ENCODE measurements at places on chromosomes 12 and 14.

- no peak for DNase-seq
These were observed 208.2 kb upstream of the TMTC1 start for GRCh38 chr12:29991924-29992323.

GRCh38 chr12:116692605-116693004 is 45.3 kb downstream of the SPRING1 start:
- DNase-seq, result no peak

- DNase-seq, result no peak
These were observed 34.9 kb upstream of the HNF1A start for GRCh38 chr12:120943482-120943881.

DNA sequence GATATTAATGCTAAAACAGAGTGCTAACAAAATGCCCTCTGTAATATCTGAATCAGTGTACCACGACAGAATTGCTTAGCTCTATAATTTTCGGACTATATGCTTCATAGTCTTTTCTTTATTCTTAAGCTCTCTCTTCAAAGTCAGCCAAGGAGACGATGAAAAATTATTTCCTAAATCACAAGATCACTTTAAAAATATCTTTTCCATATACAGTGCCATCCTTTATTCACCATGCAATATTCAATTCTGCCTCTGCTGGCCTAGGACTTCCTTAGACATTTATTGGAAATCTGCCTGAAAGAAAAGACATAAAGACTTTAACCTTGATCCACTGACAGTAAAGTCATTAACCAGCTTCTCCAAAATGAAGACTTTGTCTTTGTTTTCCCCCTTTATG is 238.9 kb upstream of the BTG1 start:
- no peak for DNase-seq

DNA sequence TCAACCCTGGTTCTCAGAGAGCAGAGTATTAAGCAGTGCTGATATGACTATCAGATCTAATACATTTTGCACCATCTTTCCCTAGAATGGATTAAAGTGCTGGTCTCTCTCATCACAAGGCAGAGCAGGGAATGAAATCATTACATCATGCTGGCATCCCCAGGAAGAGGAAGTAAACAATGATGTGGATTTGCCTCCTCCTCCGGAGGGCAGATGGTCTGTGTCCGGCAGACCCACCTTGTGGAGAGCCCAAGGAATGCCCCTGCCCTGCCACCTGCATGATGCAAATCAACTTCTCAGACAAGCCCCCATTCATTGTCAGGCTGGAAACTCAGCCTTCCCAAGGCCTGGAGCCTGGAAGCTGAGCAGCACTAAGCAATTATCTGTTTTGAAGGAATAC is 1149.1 kb downstream of the VRK1 start:
- DNase-seq, result no peak

- no peak for DNase-seq
These were observed 418.2 kb downstream of the FLRT2 start for GRCh38 chr14:85948153-85948552.

Measured in stimulated activated CD4-positive, alpha-beta T cell treated with anti-CD3 and anti-CD28 coated beads, TNF-alpha, amount 100 ng/mL, for 24 hours (primary cell).